CD4-positive, alpha-beta T cell treated with Interleukin-12 subunit alpha and Interleukin-12 subunit beta, for 1 hour (primary cell): ENCODE measurements at places on chromosomes 5 and 9.

- no peak for DNase-seq
Observed at GRCh38 chr5:140734354-140734753, 34.1 kb downstream of the ZMAT2 start.

GRCh38 chr5:144369006-144369405 lies 198.3 kb downstream of the KCTD16 start:
- DNase-seq: no peak

DNA sequence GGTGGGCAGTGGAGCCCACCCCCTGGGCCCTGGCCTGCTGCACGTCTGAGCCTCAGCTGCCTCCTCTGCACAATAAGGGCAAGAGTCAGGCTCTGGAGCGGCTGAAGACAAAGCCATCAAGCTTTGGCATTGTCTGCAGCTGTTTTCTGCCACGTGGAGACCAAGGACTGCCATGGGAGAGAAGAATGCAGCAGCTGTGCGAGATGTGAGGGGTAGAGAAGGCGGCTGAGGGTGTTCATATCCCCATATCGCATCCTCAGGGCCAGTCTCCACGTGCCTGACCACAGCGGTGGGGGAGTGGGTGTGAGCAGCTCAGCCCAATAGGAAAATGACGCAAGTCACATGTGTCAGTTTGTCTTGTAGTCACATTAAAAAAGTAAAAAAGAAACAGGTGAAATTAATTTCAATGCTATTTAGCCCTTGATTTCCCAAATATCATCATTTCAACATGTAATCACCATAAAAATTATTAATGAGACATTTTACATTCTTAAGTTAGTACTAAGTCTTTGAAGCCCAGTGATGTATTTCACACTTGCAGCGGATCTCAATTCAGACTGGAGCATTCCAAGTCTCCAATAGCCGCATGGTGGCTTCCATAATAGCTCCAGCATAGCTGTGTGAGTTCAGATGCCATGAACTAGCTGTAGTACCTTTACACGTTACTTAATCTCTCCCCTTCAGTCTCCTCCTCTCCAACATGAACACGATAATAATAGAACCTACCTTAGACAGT lies 6.6 kb downstream of the C1QTNF2 start:
- no peak for DNase-seq

DNA sequence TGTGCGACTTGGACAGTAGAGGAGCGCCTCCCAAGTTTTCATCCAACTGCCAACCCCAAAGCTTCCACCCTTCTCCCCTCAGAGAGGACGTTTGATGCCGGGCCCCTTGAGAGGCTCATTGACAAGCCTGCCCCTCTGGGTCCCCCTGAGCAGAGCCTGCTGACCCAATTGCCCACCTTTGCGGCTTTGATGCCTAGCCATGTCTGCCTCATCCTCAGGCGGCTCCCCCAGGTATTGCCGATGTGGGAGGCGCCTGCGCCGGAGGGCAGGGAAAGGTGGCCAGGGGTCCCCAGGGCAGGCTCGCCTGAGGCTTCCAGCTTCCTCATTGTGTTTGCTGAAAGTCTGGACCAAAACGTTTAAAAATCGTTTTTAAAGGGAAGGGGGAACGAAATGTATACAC lies 1.4 kb downstream of the ODF2 start:
- no peak for DNase-seq

DNA sequence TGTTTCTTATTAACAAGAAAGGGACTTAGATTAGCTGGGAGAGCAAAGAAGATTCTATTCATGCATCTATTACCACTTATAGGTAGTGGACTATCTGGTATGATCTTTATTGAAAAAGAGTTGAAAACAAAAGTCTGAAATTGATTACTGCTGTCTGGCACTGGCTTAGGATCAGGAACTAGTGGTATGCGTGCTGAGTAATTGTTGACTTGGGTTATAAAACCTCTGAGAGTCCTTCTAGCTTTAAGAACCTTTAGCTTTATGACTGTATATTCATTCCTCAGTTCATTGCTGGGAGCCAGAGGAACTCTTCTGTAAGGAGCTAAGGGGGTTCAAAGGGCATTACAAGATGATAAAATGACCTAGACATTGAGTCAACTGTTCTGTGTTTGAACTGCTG lies 7.6 kb downstream of the SLC1A1 start:
- DNase-seq: no peak

GRCh38 chr5:10538103-10538788 lies 25.6 kb upstream of the ANKRD33B start:
- DNase-seq: no peak

DNA sequence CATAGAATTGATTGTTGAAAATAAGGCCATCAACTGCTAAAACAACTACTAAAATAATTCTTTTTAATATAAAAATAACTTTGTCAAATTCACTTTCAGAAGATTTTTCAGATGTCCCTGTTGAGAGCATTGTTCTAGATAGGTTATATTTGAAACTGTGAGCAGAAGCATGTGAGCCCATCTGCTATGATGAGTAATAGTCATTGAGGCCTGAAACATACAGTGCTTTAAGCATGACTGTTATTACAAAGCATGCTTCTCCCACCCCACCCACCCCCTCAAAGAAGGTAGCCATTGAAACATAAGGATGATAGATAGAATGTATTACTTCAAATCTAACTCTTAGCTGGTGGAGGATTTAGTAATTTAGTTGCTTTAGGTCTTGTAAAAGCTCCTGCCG lies 86.0 kb downstream of the UHRF2 start:
- DNase-seq: no peak

DNA sequence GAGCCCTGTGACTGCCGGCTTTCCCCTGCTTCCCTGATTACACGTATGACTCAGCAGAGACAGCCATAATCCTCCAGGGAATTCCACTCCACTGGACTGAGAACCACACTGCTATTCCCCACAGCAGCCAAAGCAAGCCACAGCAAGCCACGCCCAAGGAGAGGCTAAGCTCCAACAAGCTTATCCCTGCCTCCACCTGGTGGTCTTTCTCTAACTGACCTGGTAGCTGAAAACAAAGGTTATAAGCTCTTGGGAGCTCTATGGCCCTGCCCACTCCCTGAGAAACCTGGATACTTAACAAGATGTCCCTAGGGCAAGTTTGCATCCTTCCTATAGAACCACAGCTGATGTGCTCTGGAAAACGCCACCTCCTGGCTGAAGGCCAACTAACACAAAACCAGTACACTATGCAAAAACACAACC lies 613.7 kb upstream of the CDH18 start:
- DNase-seq: no peak

DNA sequence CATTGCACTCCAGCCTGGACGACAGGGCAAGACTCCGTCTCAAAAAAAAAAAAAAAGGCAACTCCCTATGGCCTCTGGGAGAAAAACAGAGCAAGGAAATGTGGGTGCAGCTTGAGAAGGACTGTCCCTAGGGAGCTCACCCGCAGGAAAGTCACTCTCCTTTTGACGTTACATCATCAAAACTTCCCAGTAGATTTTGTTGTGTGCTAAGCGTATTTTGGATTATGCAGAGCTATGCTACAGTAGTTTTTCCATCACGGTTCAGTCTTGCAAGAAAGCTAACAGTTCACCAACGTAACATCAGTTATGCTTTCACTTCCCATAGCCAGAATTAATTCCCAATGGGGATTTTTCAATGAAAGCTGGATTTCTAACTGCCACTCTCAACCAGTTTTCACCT lies 138.8 kb downstream of the HSD17B3 start:
- no peak for DNase-seq

DNA sequence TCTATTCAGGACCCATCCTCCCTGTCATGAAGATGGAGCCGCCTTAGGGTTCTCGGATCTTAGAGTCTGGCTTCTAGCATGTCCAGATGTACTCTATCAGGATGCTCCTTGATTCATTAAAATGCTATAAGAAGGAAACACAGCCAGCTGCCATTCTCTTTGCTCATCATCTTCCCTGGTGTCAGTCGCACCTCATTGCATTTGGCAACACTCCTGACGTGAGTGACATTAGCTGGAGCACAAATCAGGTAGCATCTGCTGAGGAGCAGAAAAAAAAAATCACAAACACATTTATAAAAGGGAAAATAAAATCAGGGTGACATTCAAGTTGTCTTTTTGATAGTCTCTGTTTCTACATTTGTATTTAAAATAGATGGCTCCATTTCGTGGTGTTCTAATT lies 226.1 kb upstream of the NMUR2 start:
- no peak for DNase-seq

GRCh38 chr5:124278636-124279035 lies 467.8 kb downstream of the ZNF608 start:
- DNase-seq: no peak

DNA sequence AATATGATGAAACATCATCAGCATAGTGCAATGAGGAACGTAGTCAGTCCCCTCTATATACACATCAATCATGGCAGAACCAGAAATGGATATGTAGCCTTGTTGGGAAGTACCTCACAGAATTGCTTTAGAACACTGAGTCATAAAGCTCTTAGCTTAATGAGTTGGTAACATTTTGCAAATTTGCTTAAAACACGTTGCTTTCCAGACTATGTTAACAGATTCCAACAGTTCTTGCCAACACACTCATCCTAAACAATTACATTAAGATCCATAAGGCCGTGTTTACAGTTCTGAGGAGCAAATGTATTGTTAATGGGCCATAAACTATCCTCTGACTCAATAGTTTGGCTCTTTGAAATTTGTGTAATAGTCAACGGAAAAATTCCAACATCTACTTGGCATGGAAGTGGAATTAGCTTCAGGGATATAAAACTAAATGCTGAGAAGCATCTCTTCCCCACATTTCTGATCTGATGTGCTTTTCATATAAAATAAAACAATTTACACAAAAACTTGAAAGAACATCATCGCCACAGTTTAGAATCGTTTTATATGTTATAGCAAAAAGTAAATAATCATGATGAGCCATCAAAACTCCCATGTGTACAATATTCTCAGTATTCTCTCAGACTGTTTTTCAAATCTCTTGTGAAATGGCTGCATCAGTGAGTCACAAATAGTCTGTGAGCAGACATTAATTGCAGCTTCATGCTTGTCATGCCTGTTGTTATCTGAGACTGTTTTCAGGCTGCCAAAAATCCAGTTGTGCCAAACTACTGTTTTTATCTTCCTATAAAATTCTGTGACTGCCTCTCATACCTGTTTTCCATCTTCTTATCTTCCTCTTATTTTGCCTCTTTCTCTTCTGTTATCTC lies 291.9 kb downstream of the COX7C start:
- no peak for DNase-seq

GRCh38 chr9:136787690-136788400 lies 3.3 kb upstream of the TMEM141 start:
- peak; percentile 82 for DNase-seq

DNA sequence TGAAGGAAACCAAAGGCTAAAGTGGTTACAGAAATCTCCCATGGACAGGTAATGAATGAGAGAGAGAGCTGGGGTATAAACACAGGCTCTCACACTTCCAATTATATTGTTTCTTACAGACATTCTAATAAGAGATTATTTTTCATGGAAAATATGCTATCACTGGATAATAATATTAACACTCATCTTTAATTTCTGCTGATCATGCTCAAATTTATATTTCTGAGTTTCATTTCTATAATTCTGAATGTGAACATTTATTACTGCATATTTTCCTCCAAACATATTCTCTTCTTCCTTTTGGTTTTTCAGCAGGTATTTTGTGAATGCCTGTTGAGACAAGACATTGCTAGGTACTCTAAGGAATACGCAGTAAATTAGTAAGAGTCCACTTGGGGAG lies 410.2 kb upstream of the DAP start:
- no peak for DNase-seq

DNA sequence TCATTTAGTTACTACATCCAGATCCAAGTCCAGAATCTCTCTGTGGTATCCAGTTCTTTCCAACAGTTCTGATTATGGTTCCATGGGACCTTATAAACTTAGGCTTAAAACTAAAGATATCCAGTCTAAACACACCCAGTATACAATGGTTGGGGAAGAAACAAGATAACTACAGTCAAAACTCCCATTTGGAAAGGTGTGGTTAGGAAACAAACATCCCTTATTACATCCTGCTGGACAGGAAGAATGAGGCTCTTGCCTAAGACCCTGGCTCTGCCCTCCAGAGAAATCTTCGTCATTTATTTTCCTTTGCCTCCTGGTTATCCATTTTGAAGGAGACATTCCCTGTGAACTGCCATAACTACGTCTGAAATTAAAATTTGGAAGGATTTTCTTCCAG lies 64.6 kb upstream of the EPB41L4A start:
- no peak for DNase-seq

- no peak for DNase-seq
Observed at GRCh38 chr5:172902497-172903472, 56.4 kb upstream of the RPL26L1 start.

- DNase-seq: no peak
Observed at GRCh38 chr9:120841930-120842684, 615 bp downstream of the PSMD5 start.

- DNase-seq: no peak
Observed at GRCh38 chr5:142627383-142628217, 58.3 kb downstream of the FGF1 start.

- DNase-seq: no peak
Observed at GRCh38 chr5:74587300-74587699, 53.2 kb downstream of the ENC1 start.

- DNase-seq: no peak
Observed at GRCh38 chr9:87854580-87854955, 28.1 kb upstream of the SPATA31E1 start.

DNA sequence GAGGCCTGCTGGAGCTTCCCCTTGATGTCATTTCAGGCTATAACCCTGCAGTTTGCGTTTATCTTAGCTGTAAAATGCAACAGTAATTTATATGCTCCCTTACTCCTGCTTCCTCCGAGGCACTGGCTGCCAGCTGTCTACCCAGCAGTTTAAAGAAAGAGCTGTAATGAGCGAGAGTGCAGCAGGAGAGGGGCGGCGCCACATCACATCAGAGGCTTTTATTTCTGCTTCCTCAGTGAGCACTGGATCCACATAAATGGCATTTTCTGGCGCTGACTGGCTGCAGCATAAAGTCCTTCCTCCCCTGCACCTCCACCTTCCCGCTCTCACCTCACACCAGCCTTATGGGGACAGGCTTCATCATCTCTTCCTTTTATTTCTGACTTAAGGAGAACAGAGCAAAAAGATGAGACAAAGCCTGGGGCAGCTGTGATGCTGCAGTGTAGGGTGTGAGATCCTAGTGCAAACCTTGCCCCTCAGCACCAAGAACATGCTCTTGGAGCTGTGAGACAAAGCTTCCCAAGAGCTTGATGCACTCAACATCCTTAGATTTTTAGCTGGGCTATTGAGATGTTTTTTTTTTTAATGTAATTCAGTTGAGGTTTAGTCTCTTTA lies 829.6 kb upstream of the ZNF608 start:
- no peak for DNase-seq

- DNase-seq: no peak
Observed at GRCh38 chr5:172632346-172633092, 8.5 kb upstream of the NEURL1B start.

DNA sequence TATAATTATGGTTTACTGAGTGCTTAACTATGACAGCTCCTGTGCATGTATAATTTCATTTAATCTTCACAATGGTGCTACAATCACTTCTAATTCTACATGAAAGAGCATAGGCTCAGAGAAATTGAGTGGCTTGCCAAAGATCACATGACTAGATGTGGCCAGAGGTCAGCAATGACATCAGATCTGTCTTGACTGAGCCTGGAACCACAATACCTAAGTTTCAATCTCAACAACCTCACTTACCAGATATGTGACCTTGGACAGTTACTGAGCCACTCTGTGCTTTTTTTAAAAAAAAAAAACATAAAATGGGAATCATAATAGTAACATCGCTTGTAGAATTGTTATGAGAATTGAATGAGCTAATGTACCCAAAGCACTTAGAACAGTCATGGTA lies 130.7 kb downstream of the TRIM32 start:
- no peak for DNase-seq

- DNase-seq: peak; percentile 48
Observed at GRCh38 chr5:72268753-72269410, 51.2 kb downstream of the MRPS27 start.
